ENCODE measurements at places on chromosomes 1 and 21. TPM values are rescaled to one million over a fixed set of nuclear protein-coding genes. Genes with fewer than 3 reads are reported as not detected.

S1PR1 gene
- total RNA-seq: 54.1 TPM

TCP10L gene
- 1.6 TPM for total RNA-seq

FDPS gene
- 73.1 TPM for total RNA-seq

SSX2IP gene
- total RNA-seq: 10.1 TPM

OR14K1 gene
- not detected for total RNA-seq

PADI4 gene
- 0.41 TPM for total RNA-seq

All from heart right ventricle (tissue), 16 donors.